ENCODE measurements at places on chromosomes 7 and 10.

DNA sequence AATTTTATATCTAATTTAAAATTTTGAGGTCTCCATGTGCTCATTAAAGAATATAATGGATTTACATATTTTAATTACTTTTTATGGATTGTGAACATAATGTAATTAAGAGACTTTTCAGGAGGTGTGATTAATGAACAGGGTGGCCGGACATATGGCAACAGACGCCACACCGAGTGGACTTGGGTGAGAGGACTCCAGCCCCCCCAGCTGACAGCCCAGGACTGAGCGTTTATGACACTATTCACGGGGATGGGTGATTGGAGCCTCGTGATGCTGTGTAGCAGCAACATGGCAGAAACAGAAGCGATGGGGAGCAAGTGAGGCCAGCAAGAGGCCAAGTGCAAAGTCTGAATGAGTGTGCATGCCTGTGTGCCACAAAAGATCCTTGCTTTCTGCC lies 1176.9 kb downstream of the TYW1 start:
- DNase-seq: no peak

DNA sequence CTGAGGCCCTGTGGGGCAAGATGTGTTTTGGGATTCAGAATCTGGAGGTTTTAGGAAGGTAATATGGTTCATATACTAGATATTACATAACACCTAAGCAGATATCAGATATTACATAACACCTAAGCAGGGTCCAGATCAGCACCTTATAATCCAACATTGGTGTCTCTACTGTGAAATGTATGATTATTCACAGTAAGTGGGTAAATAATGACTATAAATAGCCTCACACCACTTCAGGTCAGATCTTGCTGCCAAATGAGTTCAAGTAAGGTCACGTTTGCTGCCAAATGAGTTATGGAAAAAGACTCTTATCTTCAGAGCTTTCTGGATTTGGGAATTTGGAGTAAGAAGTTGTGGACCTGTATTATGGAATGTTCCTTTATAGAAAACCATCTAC lies 14.6 kb downstream of the ADRB1 start:
- no peak for DNase-seq

DNA sequence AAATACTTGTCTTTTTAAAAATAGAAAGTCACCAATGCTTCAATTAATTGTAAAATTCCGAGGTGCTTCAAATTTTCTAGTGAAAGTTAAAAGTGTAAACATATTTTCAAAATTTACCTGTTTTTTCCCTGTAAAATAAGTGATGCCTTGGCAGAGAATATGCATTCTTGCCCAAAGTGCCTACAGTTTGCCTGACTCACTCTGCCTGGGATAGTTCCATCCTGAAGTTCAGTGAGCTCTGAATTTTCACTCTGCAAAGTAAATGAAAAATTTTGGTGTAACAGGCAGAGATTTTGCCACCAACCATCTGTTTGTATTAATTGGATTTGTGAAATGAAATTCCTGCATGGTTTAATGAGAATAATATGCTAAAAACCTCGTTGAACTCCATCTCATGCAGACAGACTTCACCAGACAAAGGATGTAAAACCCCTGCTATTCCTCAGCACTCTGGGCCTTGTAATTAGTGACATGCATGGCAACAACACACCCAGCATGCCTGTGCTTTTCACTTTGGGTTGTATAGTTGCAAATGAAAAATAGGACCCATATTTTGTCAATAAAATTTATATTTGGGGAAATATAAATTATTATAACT lies 117.4 kb upstream of the GNAI1 start:
- DNase-seq: no peak

- DNase-seq: no peak
Measured at GRCh38 chr10:23568996-23569395, 130.1 kb downstream of the OTUD1 start.

DNA sequence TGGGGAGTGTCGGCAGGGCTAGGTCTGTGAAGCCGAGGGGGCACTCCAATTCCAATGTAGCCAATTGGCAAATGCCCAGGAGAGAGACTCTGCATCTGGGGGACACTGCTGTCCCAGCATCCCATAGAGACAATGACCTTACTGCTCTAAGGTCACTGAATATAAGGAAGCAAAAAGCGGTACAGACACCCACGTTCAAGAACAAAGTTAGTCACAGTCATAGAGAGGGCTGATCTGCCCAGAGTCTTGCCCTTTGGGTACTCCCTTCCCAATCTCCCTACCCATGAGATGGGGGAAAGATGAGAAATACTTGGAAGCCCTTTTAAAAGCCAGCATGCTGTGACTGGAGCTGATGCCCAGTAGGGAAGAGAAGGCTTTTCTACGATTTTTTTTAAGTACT lies 76.3 kb upstream of the GSDME start:
- DNase-seq: no peak
